ENCODE measurements at places on chromosomes 6 and 20. TPM values are rescaled to one million over a fixed set of nuclear protein-coding genes. Genes with fewer than 3 reads are reported as not detected.

GRCh38 chr20:13336308-13337089, 115.4 kb downstream of the ISM1 start:
- DNase-seq: no peak

TPD52L1 gene
- polyA plus RNA-seq: 102 TPM

MYH7B gene
- 0.68 TPM for polyA plus RNA-seq

- no peak for DNase-seq
Observed at GRCh38 chr6:72580281-72580940, 41.5 kb upstream of the KCNQ5 start.

CCN6 gene
- polyA plus RNA-seq: not detected

PREX1 gene
- 17.4 TPM for polyA plus RNA-seq

SS18L1 gene
- polyA plus RNA-seq: 9.6 TPM

GRCh38 chr6:125919618-125920017, 37.0 kb upstream of the HINT3 start:
- DNase-seq: no peak

DNA sequence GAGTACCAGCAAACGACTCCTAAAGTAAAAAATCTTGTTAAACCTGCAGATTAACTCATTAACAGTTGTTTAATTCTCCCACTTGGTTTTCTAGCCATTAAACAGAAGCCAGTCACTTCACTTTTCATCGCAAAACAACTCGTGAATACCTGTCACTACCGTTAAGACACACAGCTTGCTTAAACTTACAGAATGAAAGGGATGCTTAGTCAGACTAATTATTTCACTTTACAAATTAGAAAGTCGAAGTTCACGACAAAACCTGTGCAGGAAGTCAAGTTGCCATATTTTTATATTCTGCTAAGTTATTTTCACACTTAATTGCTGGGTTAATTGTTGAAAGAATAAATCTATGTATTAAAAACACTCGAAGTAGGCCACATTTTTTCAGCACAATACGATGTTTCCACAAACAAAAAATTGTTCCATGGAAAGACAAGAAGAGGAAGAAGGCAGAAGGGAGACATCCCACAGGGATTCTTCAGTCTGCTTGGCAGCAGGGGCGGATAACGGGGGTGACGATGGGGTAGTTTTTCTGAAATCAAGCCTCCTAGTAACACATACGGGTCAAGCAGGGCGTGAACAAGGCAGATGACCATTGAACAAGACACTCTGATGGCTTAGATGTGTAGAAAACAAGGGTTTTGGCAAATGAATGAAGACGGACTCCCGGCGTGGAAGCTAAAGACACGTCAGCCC, 933 bp downstream of the SSR1 start:
- no peak for DNase-seq

CUL7 gene
- polyA plus RNA-seq: 5.9 TPM

GRCh38 chr6:43299338-43300293, 1.6 kb downstream of the SLC22A7 start:
- no peak for DNase-seq
